Left ventricle myocardium inferior (tissue), 1 donor: ENCODE measurements at places on chromosomes 13 and 19.

DNA sequence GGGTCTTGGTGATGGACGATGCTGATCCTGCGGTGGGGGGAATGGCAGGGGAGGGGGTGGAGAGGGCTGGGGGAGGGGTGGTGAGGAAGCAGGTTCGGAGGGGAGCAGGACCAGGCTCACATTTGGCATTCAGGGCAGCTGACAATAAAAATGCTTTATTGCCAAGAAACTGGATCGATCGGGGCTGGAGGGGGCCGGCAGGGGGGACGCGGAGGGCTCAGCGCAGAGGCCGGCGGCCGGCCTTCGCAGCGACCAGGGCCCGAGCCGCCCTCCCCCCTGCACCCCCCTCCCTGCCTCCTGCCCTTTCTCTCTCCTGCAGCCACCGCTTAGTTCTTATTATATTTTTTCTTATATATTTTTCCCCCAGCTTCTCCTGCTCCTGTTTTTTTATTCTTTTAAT, 18.1 kb upstream of the POU2F2 start:
- no peak for DNase-seq

DNA sequence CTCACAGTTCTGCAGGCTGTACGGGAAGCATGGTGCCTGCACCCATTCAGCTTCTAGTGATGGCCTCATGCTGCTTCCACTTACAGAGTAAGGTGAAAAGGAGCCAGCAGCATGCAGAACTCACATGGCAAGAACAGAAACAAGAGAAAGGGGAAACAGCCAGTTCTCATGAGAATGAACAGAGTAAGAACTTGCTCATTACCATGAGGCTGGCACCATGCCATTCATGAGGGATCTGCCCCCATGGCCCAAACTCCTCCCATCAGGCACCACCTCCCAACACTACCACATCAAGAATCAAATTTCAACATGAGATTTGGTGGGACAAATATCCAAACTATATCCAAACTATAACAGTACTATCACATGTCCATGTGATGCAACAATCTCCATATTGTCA, 72.1 kb downstream of the KATNAL1 start:
- DNase-seq = no peak

DNA sequence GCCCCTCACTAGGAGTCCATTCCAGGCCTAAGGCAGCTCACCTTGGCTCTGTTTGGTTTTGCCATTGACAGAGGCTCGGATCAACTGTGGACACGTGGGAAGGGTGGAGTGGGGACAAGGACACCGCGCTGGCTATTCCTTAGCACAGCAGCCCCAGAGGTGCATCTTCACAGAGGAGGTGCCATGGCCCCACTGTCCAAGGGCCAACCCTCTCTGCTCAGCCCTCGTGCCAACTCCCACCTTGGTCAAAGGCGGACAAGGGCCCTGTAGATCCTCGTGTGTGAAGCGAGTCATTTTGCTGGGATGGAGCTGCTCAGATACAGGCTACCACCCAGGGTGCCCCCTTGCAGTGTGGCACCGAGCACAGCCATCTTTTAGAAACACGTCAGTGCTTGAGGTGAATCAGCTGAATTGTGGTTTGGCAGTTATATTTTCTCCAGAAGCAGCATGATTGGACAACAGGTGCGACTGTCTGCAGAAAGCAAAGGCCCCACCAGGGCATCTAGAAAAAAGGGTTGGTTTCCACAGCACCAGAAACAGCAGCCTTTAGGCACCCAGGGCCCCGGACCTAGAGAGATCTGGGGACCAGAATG, 192.1 kb upstream of the GPR12 start:
- no peak for DNase-seq

- DNase-seq = no peak
Observed at GRCh38 chr19:5590151-5590864, 22.6 kb upstream of the TINCR start.

DNA sequence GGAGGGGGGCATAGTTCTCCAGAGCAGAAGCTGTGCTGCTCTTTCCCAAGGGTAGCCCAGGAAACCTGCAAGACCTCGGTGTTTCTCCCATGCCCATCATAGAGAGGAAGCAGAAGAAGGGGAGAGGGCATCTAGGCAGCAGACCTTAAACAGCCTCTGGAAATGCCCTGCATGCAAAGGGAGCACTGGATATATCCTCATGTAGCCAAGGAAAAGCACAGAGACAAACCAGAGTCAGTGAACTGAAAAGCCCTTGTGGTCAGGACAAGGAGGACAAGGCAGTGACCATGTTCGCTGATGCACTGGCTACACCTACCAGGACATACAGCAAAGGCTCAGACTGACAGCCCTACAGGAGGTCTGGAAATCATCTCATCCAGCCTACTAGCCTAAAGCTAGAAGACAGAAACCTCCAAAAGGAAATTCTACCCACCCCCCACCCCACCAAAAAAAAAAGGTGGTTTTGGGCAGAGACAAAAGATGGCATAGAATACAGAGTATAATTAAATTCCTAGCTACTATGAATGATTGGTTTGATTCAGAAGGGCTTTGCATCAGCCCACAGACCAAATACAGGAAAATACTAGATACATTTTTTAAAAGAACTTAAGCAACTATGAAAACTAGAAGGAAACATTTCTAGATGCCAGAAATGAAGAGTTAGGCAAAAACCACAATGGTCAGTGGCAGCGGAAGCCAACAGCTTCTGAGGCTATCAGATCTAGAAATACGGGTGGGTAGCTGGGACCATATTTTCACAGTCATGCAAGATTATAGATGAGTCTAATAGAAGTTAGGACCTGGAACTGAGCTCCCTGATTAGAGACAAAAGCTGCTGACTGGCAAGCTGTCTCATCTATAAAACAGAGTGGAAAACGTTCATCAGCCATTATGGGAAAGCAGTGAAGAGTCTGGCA, 4.4 kb upstream of the TBC1D4 start:
- DNase-seq = no peak

- DNase-seq = peak; percentile 80
Observed at GRCh38 chr13:98482476-98483444, 94.1 kb downstream of the STK24 start.

- DNase-seq = no peak
Observed at GRCh38 chr13:36298535-36299068, 988 bp upstream of the CCDC169 start.

DNA sequence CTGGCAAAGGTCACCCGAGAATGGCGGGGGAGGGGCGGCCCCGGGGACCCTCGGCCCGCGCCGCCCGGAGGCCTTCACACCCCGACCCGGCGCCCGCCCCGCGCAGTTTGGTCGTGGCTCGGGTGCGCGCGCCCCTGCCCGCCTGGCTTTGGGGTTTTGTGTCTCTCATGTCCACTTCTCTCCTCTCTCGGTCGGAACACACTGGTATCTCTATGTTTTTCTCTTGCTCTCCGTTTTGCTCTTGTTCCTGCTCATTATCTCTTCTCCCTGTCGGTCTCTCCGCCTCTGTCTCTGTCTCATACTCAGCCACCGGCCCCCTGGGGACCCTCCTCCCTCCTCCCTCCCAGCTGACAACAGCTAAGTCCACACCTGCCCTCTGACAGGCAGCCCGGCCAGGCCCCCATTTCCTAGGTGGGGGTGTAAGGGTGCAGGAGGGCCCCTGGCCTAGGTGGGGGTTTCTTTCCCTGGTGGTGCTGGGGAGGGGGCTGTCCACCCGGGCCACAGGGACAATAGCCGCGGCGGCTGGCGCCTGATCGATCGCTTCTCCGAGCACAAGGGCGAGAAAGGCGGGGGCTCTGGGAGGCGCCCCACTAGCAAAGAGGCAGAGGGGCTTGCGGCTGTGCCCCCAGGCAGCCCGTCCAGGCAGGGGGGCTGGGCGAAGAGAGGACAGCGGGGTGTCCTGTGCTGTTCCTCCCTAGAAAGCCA, 2.3 kb downstream of the ONECUT3 start:
- no peak for DNase-seq

DNA sequence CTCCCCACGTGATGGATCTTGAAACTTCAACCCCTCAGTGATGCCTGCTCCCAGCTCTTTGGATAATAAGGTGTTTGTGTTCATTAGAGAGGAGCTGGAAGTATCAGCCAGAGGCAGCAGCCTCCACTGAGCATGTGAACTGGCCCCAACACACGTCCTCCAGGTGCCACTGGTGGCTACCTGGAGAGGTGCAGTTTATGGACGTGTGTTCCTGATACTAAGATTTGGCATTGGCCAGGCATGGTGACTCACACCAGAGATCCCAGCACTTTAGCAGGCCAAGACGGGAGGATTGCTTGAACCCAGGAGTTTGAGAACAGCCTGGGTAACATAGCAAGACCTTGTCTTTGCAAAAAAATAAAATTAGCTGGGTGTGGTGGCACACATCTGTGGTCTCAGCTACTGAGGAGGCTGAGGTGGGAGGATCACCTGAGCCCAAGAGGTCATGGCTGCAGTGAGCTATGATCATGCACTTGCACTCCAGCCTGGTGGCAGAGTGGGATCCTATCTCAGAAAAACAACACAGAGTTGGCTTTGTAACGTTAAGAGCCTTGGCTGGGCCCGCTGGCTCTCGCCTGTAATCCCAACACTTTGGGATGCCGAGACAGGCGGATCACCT, 34.4 kb downstream of the SLC25A42 start:
- DNase-seq = no peak

DNA sequence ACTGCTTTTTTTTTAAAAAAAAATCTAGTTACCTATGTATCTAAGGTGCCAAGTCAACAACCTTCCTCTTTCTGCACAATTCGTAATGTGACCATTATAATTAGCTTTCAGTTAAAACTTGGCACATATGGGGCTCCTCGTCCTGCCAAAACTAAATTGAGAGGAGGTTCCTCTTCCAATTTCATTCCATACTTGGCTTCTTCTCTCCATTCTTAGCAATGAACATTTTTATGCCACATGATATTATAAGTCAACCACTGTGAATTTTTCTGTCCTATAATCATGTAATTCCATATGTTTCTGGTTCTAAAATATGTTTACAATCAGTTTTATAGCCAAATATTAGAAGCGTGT, 177.0 kb downstream of the DCLK1 start:
- no peak for DNase-seq

DNA sequence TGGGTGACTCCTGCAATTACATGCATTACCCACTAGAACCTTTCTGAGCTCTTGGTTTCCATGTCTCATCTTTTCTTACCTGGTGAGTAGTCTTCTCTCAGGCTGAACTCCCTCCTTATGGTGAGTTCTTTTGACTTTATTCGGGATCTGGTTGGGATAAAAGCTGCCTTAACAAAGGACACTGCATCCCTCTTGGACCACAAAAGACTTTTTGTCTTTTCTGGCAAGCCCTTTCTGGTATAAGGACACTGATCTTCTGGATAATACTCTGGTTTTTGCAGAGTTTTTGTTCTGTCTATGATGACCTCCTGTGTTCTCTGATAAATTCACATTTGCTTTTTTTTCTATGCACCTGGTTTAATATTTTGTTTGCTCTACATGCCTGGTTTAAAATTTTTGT, 66.7 kb downstream of the SLITRK1 start:
- DNase-seq = no peak

DNA sequence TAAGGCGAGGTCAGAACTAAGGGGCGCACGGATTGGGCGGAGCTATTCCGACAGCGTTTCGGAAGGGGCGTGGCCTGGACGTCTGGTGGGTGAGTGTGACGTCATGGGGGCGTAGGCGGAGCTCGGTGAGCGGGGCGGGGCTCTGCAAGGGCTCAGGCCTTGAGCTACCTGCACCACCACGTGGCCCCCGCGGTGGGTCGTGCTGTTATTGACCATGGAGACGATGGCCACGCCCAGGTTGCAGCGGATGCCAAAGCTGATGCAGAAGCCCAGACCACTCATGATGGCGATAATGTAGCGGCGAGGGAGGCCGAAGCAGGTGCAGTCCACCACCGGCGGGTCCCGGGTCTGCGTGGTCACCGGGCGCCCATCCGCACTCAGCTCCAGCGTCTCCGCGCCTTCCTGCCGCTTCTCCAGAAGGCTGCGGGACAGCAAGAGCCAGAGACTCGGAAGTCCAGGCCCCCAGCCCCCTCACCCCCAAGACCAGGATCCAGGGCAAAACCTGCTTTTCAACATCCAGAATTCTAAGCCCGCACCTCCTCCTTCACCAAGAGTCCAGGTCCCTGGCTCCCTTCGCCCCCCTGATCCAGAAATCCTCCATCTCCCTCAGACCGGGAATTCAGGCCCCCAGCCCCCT, 4.8 kb downstream of the SLC17A7 start:
- no peak for DNase-seq

DNA sequence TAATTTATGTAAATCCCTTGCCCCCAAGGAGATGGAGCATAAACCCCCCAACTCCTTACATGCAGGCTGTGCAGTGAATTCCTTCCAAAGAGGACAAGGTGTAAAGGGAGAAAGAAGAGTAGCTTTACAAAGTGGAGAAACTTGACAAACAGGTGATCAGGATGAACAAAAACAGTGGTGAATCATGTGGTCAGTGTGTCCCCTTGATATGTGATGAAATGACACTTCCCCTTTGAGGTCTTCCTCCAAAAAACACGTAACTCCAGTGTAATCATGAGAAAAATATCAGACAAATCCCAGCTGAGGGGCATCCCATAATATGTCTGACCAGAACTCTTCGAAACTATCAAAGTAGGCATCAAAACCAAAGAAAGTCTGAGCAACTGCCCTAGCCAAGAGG, 29.5 kb upstream of the AKT2 start:
- no peak for DNase-seq

DNA sequence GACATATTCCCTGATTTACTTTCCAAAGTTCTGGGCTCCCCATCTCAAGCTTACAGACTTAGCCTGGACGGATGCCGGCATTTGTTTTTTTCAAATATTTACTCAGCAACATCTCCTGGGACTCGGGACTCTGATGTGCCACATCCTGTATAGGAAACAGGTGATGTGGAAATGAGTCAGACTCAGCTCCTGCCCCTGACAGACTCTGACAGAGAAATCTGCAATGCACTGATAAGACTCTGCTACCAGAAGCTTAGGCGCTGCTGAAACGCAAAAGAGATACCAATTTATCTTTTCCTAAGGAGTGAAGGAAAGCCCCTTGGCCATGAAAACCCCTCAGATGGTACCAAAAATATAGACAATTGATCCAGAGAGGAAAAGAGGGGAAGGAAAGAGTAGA, 16.2 kb downstream of the LAIR2 start:
- no peak for DNase-seq

DNA sequence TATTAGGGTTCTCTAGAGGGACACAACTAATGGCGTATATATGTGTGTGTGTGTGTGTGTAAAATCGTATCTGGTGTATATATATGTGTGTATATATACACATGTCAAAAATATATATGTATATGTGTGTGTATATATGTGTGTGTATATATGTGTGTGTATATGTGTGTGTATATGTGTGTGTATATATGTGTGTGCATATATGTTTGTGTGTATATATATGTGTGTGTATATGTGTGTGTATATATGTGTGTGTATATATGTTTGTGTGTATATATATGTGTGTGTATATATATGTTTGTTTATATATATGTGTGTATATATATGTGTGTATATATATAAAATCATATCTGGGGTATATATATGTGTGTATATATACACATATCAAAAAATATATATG, 5.4 kb upstream of the LILRB5 start:
- no peak for DNase-seq

- DNase-seq = no peak
Observed at GRCh38 chr13:98778749-98779148, 26.3 kb upstream of the SLC15A1 start.
